ENCODE measurements at places on chromosomes 5 and 9. TPM values are rescaled to one million over a fixed set of nuclear protein-coding genes. Genes with fewer than 3 reads are reported as not detected.
A peak's percentile ranks its signal among the peaks of the same experiment; 100 is the strongest.

SV2C gene
- 1.2 TPM for total RNA-seq

GRCh38 chr9:92147030-92147851, 32.0 kb upstream of the SPTLC1 start:
- peak; percentile 70 for DNase-seq

MRRF gene
- 60.2 TPM for total RNA-seq

DNA sequence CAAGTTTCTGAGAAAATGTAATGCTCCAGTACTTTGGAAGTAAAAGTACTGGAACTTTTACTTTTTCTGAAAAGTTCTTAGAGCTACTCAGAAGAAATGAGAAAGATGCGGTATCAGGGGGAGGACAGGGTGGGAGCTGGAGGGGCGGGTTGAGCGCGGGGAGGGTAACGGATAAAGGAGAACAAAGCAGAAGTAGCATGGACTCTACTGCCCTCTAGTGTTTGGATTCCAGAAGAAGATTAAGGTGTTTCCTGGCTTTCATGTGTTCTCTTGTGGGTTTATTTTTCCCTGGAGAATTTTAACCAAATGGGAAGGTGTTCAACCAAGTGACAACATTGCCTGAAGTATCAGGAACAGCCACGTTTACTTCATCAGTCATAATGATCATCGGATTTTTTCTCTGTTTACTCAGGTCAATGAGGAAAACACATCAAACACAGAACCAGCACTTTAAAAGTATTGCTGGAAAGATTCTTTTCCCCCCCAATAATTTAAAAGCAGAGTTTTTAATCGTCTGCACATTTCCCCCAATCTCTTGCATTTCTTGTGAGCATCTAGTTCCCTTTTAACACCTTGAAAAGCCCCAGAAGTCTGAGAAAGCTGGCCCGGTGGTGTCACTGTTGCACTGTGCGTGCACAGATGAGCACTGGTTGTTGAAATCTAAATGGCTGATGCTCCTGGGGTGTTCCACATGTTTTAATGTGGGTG, 190.6 kb downstream of the MPDZ start:
- peak; percentile 76 for DNase-seq

Measured in umbilical cord (tissue), 2 donors.